Hair follicular keratinocyte (primary cell): ENCODE measurements at places on chromosomes 5 and 9. TPM values are rescaled to one million over a fixed set of nuclear protein-coding genes. Genes with fewer than 3 reads are reported as not detected.

Gene MEGF10
- total RNA-seq = 0.08 TPM in 1 of 2 replicates, not detected in the other

Gene TICAM2
- 0.47 and 1.4 TPM in 2 replicates for total RNA-seq

Gene TEK
- total RNA-seq = 0.23 and 0.27 TPM in 2 replicates

Gene PCDHGB3
- 0.31 and 0.46 TPM in 2 replicates for total RNA-seq

Gene CAMK4
- 1.0 and 2.9 TPM in 2 replicates for total RNA-seq

Gene CATSPER3
- not detected in 2 replicates for total RNA-seq

Gene GABRP
- total RNA-seq = not detected in 2 replicates

Gene ENTPD2
- 0.11 and 0.39 TPM in 2 replicates for total RNA-seq

Gene CLIC3
- total RNA-seq = 3.3 and 8.7 TPM in 2 replicates

Gene C7
- total RNA-seq = 1.6 TPM in 1 of 2 replicates, not detected in the other

Gene KCNMB1
- total RNA-seq = not detected in 2 replicates

Gene RUSC2
- total RNA-seq = 12.6 and 15.5 TPM in 2 replicates

Gene SMIM33
- total RNA-seq = not detected in 2 replicates

Gene UGT3A1
- total RNA-seq = not detected in 2 replicates
